ENCODE measurements at places on chromosomes 3 and 15.

- DNase-seq = no peak
Observed at GRCh38 chr3:44478606-44479094, 1.2 kb upstream of the ZNF445 start.

GRCh38 chr3:16354291-16354690 lies 89.3 kb downstream of the OXNAD1 start:
- no peak for DNase-seq

GRCh38 chr3:16300307-16300706 lies 35.3 kb downstream of the OXNAD1 start:
- DNase-seq = no peak

DNA sequence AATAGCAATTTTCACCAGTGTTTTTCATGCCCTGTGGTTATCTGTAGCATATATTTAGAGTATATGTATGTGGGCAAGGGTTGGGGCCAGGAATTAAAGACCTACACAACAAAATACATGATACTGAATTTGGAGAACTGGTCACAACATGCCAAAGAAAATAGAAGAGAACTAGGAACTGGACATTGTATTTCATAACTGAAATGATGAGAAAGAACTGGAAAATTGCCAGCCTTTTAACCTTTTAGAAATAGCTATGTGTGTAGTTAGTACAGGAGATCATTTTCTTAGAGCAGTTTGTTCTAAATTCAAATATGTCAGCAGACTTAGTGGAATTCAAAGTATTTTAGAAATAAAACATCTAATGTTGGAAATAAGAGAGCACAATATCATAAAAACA lies 227.1 kb upstream of the CGNL1 start:
- DNase-seq = no peak

- DNase-seq = no peak
Observed at GRCh38 chr3:156493887-156494286, 61.0 kb downstream of the SSR3 start.

GRCh38 chr3:33826206-33826605 lies 27.8 kb downstream of the PDCD6IP start:
- no peak for DNase-seq

GRCh38 chr15:68784206-68784605 lies 36.5 kb downstream of the ANP32A start:
- no peak for DNase-seq

- no peak for DNase-seq
Observed at GRCh38 chr15:70025413-70026296, 72.1 kb downstream of the TLE3 start.

GRCh38 chr3:187702507-187703033 lies at the start of gene RTP2:
Gene RTP2, minus strand, starts transcription at chr3:187702557. Its CDS starts 429 bp downstream, at chr3:187702128.
- no peak for DNase-seq

GRCh38 chr3:53813229-53813628 lies 33.0 kb downstream of the CHDH start:
- no peak for DNase-seq

GRCh38 chr3:33941804-33942203 lies 143.4 kb downstream of the PDCD6IP start:
- no peak for DNase-seq

GRCh38 chr3:166706094-166706493 lies 674.0 kb downstream of the ZBBX start:
- no peak for DNase-seq
